NB4 (cell line): ENCODE measurements at places on chromosomes 3 and 15.

GRCh38 chr3:174285242-174285864, 573.8 kb upstream of the NAALADL2 start:
- no peak for DNase-seq

- DNase-seq: peak; percentile 70
Measured at GRCh38 chr3:122576174-122576940, 1.1 kb upstream of the PARP15 start.

- no peak for DNase-seq
Measured at GRCh38 chr3:36562945-36563344, 182.6 kb downstream of the STAC start.

DNA sequence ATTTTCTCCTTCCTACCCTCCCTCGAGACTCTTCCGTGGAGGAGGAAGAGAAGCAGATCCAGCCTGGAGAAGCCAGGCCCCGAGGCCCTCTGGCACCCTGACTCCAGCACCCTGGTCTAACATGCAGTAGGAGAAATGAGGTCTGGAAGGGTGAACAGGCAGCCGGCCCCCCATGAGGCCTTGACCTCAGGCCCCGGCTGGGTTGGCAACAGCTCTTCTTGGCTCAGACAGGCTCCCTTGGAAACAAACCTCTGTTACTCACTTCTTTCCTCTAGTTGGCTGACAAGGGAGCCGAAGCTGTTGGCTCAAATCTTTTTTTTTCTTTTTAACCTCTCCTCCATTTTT, 73.4 kb downstream of the CPN2 start:
- no peak for DNase-seq

DNA sequence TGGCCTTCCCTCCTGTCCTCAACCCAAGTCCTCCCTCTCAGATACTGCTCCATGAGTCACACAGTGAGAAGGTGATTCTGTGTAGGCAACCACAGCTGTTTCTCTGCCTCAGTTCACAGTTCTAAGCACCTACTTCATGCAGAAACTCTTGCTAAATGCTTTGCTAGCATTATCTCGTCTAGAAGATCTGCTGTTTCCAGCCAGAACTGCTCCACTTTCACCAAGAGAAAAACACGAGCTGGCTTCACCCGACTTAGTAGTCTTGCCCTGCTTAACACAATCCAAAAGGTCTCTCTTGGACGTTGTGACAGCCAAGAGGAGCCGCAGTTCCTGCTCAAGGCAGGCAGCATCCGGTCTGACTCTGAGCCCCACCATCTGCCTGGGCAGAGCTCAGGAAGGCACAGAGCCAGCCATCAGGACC, 272.1 kb downstream of the UACA start:
- DNase-seq: peak; percentile 72

DNA sequence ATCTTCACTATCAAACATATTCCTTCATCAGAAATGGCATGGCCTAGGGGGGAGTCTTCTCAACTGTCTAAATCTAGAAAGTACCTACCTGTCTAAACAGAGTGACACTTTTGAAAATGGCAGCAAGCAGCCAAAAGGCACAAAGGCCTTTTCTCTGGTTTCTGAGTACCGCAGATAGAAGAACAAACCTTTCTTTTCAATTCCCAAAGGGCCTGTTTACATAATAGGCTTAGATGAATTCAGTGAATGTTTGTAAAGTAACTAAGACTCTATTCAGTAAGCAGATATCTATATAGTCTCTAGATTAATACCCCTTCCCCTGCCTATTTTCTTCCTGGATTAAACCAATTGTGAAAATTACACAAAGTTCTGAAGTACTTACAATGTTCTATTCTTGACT, 7.1 kb downstream of the MYEF2 start:
- DNase-seq: no peak

DNA sequence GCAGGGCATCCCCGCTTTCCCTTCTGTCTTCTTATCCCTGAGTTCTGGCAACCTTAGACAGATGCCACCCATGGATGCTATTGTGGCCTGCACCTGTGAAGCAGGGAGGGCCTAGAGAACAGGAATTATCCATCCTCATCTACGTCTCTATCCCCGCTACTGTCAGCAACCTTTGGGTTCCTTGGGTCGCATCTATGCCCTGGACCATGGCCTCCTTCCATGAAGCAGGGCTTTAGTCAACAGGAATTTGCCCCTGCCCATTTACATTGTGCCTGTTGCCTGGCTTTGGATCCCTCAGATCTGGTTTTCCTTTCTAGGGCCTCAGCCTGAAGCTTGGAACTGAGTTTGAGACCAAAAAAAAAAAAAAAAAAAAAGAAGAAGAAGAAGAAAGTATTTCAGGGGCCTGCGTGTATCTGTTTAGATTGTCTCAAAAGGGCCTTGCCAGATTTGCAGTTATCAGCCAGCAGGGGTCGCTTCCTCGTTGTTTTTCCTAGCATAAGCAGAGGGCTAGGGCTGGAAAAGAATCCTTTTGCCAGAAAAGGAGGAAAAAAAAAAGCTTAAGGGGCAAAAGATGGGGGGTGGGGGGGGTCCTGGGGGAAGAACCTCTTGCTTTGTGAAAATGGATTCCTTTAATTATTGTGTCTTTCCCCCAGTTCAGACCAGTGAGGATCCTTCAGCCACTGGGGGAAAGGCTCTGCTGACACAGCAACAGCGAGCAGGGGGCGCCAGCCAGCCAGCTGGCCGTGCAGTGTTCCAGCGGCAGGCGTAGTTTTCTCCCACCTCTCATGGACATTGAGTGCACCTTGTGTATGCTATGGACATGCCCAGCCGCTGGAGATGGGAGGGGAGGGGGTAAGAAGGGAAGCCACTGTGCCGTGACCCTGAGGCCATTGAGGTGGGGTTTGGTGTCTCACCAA, 65.7 kb upstream of the ALDH1L1 start:
- peak; percentile 61 for DNase-seq

- DNase-seq: no peak
Measured at GRCh38 chr3:88362428-88362827, 212.7 kb downstream of the C3orf38 start.

DNA sequence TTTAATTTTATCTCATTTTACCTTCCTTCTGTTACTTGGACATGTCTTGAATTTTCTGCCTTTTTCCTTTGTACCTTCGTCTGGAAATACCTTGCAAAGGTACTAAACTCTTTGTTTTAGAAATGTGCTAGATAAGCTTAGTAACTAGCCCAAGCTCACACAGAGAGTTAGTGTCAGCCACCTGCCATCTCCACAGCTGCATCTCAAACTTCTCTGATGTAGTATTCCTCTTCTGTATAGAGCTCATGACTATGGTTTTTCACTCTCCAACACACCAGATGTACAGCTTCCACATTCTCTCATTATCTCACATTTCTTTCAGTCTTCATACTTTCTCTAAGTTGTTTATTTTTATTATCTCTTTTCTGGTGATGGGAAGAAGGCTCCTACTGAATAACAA, 516.6 kb upstream of the ROBO2 start:
- no peak for DNase-seq

- no peak for DNase-seq
Measured at GRCh38 chr3:66499881-66500575, 794 bp downstream of the LRIG1 start.

DNA sequence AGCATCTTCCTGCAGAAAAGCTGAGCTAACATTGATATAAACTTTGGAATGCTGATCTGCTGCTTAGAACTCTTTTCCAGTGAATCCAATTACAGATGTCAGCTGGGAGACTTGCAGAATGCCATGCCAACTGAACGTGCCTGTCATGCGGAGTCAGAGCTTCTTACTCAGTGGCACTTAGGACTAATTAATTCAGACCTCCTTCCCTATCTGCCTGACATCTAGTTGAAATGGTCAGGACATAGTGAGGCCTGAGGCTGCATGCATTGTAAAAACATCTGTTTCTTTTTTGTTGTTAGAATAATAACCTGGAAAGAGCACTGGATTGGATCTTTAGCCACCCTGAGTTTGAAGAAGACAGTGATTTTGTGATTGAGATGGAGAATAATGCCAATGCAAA, 112.6 kb downstream of the USP13 start:
- DNase-seq: no peak

- no peak for DNase-seq
Measured at GRCh38 chr3:43095370-43095769, 10.5 kb downstream of the POMGNT2 start.

GRCh38 chr15:69606921-69607500, 154.4 kb downstream of the RPLP1 start:
- no peak for DNase-seq

DNA sequence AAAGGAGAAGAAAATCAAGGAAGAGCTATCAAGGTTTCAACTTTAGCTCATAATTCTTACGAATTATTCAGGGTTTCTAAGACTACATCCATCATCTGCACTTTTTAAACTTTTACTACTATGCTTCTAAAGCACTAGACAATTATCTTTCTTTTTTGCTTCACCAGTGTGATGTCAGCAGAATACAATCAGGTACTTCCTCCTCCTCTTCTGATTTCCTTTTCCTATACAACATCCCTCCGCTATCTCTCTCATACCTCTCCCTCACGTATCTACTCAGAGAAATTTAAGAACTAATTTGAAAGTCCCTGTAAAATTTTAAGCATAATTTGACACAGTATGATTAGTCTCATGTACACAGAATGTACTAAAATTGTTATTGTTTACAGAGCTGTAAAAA, 47.3 kb upstream of the USP50 start:
- DNase-seq: no peak

DNA sequence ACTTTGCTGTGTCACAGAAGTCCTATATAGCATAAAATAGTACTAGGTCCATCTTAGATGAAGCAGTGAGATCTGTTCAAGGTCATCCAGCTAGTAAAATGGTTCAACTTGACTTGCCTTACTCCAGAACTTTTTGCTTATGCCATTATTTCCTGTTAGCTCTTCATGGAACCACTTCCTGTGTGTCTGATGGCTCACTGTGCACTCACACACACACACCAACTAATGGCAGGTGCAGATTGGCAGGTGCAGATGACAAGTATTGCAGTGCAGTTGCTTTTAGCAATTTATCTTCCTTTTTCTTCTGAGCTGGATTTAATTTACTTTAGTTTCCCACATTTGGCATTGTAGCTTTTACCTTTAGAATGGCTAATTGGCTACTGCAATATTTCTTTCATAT, 29.8 kb downstream of the GOLGA8S start:
- peak; percentile 5 for DNase-seq

DNA sequence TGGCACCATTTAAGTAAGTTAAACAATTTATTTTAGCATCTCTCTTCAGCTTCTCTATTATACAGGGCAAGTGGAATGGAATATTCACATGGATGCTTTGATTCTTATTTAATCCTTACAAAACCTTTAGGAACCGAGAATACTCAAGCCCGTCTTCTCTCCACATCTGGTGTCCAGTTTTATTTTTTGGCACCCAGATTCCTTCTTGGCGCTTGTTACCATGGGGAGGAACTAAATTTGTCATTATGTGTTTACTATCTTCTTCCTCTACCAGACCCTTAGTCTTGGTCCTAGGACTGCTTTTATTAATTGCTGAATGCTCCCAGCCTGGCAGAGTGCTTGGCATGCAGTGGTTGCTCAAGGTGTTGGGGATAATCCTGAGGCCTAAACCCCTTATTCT, 138.8 kb downstream of the CACNA2D3 start:
- no peak for DNase-seq

DNA sequence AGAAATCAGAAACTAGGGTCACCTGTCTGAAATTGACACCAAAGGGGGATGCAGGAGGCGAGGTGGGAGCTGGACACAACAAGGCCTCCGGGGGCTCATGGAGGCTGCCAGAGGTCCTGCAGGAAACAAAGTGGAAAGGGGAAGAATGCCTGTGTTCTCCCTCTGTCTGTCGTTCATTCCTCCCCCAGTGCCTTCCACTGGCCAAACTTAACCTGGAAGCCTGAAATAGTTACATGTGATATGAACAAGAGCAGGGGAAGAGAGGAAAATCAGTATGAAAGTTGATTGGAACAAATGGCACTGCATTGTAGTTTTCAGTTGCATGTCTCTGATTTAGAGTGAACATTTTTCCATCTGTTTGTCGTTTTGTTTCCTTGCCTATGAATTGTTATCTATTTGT, 502.0 kb upstream of the CFAP20DC start:
- no peak for DNase-seq

DNA sequence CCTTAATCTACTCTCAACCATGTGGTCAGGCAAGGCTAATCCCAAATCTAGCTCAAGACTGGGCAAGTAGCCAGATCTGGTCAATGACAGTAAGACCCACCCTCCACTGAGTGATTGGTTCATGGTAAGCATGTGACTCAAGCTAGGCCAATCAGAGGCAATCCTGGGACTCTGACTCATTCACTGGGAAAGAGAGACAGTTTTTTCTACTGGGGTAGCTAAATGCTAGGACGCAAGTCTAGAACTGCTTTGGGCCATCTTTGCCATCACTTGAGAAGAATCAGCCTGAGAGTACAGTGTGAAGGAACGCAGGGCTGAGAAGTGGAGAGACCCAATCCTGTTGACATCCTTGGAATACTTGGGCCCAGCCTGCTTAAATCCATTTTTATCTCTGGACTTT, 9.4 kb upstream of the RAD18 start:
- DNase-seq: peak; percentile 45

GRCh38 chr3:110070161-110070916, 733.0 kb upstream of the DPPA4 start:
- DNase-seq: no peak

DNA sequence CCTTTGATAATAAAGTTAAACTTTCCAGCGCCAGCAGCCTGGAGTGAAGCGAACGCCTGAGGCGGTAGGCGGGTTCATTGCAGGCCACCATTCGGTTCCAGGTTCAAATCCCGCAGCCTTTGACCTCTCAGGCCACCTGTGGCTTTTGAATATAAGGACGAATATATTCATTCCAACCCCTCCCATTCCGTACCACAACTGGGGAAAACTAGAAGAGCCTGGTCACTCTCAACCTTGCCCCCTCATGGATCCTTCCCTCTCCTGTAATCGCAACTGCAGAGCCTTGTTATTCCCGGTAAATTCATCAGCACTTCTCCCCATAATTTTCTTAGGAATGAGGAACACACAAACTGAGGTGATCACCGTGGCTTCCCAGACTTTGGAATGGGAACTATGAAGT, 35.2 kb downstream of the ZIC4 start:
- no peak for DNase-seq
